ENCODE measurements at places on chromosomes 11 and 22.

- DNase-seq: no peak
These were observed 74.6 kb downstream of the RAB30 start for GRCh38 chr11:82996966-82997606.

DNA sequence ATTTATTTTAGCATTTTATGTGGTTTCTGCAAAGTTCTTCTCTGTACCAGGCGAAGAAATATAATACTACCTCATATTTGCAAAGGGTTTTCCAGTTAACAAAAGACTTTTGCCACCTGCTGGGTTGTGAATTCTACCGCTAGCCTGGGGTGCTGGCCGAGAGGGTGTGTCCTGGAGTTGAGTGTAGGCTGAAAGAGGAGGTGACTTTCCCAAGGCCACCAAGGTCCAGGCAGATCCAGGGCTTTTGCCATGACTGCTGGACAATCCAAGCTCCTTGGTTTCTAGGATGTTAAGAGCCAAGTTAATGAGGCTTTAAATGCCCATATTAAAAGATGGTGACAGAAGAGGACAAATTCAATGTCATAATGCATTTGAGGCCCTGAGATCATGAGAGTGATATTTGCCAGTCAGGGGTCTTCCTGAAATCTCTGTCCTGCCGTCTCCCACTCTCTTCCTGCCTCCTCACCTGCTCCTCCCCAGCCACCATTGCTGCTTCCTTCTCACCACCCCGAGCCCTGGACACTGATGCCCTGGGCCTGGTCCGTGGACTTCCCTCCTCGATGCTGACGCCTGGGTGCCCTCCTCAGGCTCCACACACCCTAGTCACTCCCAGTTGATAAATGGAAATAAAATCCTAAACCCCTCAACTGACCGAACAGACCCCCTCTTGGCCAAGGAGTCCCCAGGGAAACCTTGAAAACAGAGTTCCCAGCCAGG is 825.6 kb downstream of the TBC1D22A start:
- DNase-seq: no peak

- no peak for DNase-seq
These were observed 487.9 kb upstream of the LRRC4C start for GRCh38 chr11:41947392-41947791.

- no peak for DNase-seq
These were observed 11.6 kb downstream of the PHLDB1 start for GRCh38 chr11:118618991-118619375.

- DNase-seq: no peak
These were observed 887.5 kb downstream of the NTM start for GRCh38 chr11:132257871-132258270.

GRCh38 chr11:39037611-39038010 is 2421.8 kb downstream of the LRRC4C start:
- DNase-seq: no peak

DNA sequence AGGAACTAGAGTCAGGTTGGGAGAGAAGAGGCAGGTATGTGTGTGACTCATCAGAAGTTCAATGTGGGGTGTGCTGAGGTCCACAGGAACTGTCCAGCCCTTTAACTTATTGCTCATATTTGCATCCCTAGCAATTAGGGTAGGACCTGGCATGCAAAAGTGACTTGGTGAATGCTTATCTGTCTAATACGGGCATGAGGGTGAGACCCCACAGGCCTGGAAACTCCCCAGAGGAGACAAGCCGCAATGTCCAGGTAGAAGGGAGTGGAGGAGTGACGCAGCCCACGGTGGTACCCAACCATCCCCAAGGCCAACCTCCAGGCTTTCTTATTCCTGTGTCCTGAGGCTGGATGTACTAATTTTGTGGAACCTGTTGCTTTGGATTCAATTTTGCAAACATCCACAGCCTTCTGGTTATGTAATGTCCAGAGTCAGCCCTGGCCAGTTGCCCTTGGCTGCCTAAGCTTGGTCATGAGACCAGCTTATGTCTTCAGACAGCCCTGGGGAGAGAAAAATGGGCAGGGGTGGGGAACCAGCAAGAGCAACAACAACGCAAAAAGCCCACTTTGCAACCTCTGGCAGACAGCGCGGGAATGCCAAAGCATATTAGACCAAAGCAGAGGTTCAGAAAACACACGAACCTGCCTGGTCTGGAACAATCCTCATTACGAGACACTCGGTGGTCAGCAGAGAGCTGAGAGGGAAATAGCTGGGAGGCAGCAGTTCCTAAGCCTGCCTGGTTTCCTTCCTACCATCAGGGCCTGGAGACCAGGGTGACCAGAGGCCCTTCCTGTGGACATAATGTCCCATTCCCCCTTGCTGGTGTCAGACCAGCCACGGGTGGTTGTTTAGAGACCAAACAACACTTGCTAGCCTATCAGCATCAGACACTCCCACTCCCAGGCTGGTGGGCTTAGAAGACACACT is 49.3 kb downstream of the TIMP3 start:
- DNase-seq: no peak

DNA sequence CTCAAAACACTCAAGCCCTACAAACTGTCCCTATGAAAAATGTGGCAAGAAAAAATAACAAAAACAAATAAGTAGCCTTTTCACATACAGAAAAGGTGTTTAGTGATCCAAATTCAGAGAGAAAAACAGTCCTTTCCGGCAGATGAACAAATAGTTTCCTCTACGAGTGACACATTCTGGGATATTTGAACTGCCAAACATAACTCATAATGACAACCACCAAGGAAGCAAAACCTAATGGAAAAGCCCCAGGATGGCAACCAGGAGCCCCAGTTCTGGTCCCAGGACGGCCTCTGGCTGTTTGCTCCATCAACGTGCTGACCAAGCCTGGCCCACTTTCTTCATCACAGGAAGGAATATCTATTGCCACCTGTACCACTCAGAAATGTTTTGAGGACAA is 6.0 kb downstream of the PACSIN2 start:
- no peak for DNase-seq

GRCh38 chr11:87879118-87879517 is 296.1 kb downstream of the RAB38 start:
- DNase-seq: no peak

GRCh38 chr22:23383491-23384361 is 196.4 kb downstream of the IGLL1 start:
- DNase-seq: no peak

- DNase-seq: no peak
These were observed 82.7 kb downstream of the FBLN1 start for GRCh38 chr22:45585437-45585755.
